Activated naive CD8-positive, alpha-beta T cell treated with anti-CD3 and anti-CD28 coated beads, Interleukin-2, amount 50 U/mL, for 24 hours (primary cell): ENCODE measurements at places on chromosomes 1 and 21.
A peak's percentile ranks its signal among the peaks of the same experiment; 100 is the strongest.

DNA sequence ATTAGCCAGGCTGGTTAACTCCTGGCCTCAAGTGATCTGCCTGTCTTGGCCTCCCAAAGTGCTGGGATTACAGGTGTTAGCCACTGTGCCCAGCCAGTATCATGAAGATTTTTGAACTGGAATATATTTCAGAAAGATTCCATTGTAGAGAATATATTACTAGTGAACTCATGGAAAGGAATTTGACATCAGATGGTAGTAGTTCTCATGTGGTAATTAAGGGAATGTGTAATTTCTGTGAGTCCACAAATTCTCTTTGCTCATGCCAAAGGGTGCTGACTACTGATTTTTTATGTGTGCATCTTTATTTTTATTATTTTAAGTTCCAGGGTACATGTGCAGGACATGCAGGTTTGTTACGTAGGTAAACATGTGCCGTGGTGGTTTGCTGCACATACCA, 10.4 kb downstream of the DTL start:
- peaks cover 6% of the 10 kb centered on the region for H3K4me1 ChIP-seq
- H3K27me3 ChIP-seq, result no peaks in the 10 kb centered on the region
- no peak overlapping the region for H3K4me3 ChIP-seq
- DNase-seq, result no peak

DNA sequence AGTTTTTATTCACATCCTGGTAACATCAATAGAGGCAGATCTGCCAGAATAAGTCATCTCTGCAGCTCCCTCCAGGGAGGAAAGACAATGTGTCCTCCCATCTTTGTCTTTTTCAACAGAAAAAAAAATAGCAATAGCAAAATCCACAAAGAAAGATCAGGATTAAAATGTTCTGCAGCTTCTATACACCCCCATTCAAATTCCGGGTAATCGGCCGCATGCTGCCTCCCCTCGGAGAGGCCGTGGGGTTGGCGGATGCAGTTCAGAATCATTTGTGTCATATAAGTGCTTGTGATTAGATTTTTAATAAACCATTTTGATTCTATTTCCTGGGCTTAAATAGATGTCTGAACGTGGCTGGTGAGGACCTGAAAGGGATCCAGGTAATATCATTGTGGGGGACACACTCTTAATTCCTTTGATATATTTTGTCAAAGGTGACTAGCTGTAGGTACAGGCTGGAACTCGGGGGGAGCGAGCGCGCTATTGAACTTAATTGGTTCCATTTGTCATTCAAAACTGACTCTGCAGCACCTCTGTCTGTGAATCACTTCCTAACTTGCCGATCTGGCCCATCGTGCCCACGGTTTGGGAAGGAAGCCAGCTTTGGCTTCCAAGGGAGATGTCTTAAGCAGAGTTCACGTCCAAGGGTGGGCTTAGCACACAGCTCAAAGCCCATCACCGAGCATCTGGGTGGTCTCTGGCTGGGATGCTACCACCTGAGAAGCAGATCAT, 85.6 kb upstream of the ARHGEF16 start:
- DNase-seq, result no peak
- H3K27ac ChIP-seq, result no peak overlapping the region
- H3K4me1 ChIP-seq, result peaks cover 20% of the 10 kb centered on the region
- H3K36me3 ChIP-seq, result no peaks in the 10 kb centered on the region
- H3K27me3 ChIP-seq, result peaks cover 11% of the 10 kb centered on the region

GRCh38 chr1:181184621-181185020, 96.1 kb downstream of the IER5 start:
- no peak for DNase-seq
- H3K36me3 ChIP-seq, result no peaks in the 10 kb centered on the region
- H3K4me3 ChIP-seq, result no peak overlapping the region
- H3K27me3 ChIP-seq, result peaks cover 5% of the 10 kb centered on the region

GRCh38 chr1:10149231-10149630, 61.1 kb upstream of the KIF1B start:
- peaks cover 6% of the 10 kb centered on the region for H3K36me3 ChIP-seq
- no peaks in the 10 kb centered on the region for H3K27me3 ChIP-seq
- H3K4me3 ChIP-seq, result no peak overlapping the region
- H3K4me1 ChIP-seq, result no peaks in the 10 kb centered on the region
- DNase-seq, result no peak
- no peak overlapping the region for H3K27ac ChIP-seq

GRCh38 chr1:184359909-184360308, 26.9 kb upstream of the C1orf21 start:
- no peak for DNase-seq
- H3K4me1 ChIP-seq, result no peaks in the 10 kb centered on the region
- H3K27me3 ChIP-seq, result peaks cover 7% of the 10 kb centered on the region
- H3K4me3 ChIP-seq, result no peak overlapping the region

- H3K27ac ChIP-seq, result no peak overlapping the region
- H3K4me1 ChIP-seq, result peaks cover 10% of the 10 kb centered on the region
- H3K4me3 ChIP-seq, result no peak overlapping the region
Observed at GRCh38 chr1:98404866-98405265, 256.7 kb upstream of the SNX7 start.

GRCh38 chr1:183834568-183834967, 29.6 kb downstream of the RGL1 start:
- H3K4me1 ChIP-seq, result no peaks in the 10 kb centered on the region
- no peaks in the 10 kb centered on the region for H3K27me3 ChIP-seq

DNA sequence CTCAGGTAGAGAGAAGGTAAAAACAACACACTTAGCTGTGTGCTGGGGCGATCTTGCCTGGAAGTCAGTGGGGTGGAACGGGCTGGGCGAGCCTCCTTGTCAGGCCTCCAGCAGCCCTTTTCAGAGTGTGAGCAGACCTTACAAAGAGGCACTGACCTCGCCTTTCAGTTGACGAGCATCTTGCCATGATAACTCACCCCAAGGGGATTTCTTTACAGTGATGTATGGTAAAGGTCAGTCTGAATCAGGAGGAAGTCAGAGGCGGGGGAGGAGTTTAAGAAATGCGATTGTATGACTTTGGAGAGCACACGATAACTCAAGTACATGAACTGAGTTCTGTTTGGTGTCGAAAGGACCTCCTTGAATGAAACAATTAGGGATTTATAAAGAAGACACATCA, 326.5 kb upstream of the PROX1 start:
- H3K36me3 ChIP-seq, result no peaks in the 10 kb centered on the region
- no peak overlapping the region for H3K27ac ChIP-seq
- no peak for DNase-seq
- peaks cover 7% of the 10 kb centered on the region for H3K27me3 ChIP-seq

- H3K27ac ChIP-seq, result peak overlapping the region; percentile 91
- peak overlapping the region; percentile 28 for H3K4me3 ChIP-seq
- DNase-seq, result peak; percentile 22
- H3K4me1 ChIP-seq, result peaks cover 54% of the 10 kb centered on the region
- H3K36me3 ChIP-seq, result peaks cover 5% of the 10 kb centered on the region
Observed at GRCh38 chr1:160427625-160428024, 27.3 kb downstream of the VANGL2 start.

- no peak for DNase-seq
- H3K27ac ChIP-seq, result no peak overlapping the region
- H3K4me1 ChIP-seq, result peaks cover 3% of the 10 kb centered on the region
- H3K36me3 ChIP-seq, result no peaks in the 10 kb centered on the region
- H3K4me3 ChIP-seq, result no peak overlapping the region
Observed at GRCh38 chr1:41481109-41481775, 3.2 kb downstream of the EDN2 start.

GRCh38 chr1:95309031-95309471, 75.0 kb downstream of the RWDD3 start:
- H3K4me1 ChIP-seq, result no peaks in the 10 kb centered on the region
- no peak for DNase-seq
- no peak overlapping the region for H3K27ac ChIP-seq

- H3K36me3 ChIP-seq, result no peaks in the 10 kb centered on the region
- H3K4me1 ChIP-seq, result no peaks in the 10 kb centered on the region
- H3K27ac ChIP-seq, result no peak overlapping the region
- DNase-seq, result no peak
- H3K4me3 ChIP-seq, result no peak overlapping the region
Observed at GRCh38 chr1:222288053-222288452, 259.9 kb downstream of the HHIPL2 start.

DNA sequence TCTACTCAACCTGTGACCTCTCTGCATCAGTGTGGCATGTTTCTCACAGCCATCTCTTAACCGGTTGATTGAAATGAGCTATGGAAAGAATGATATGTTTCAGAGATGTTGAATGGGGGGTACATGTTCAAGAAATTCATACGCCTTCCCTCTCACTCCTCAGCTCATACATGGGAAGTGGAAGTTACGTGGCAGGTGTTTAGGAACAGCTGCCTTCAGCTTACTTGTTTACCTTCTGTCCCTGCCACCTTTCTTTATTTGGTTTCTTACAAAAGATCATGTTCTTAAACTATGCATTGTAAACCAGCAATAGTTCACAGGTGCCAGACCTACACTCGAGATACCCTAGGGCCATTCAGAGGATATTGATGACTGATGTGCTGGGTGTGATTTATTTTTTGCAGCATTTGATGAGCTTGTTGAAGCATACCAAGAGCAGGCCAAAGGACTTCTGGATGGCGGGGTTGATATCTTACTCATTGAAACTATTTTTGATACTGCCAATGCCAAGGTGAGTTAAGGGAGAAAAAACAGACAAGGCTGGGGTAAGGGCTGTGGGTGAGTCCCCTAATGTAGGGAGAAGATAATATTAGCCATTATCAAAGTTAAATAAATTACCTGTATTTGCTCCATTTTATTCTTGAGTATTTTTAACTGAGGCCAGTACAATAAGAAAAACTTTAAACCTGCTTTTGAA, 17.4 kb downstream of the MTR start:
- H3K36me3 ChIP-seq, result peaks cover 75% of the 10 kb centered on the region
- no peak for DNase-seq
- peaks cover 26% of the 10 kb centered on the region for H3K4me1 ChIP-seq
- H3K4me3 ChIP-seq, result no peak overlapping the region
- no peaks in the 10 kb centered on the region for H3K27me3 ChIP-seq

GRCh38 chr1:106962591-106962990, 93.9 kb upstream of the PRMT6 start:
- no peak overlapping the region for H3K4me3 ChIP-seq
- no peaks in the 10 kb centered on the region for H3K36me3 ChIP-seq
- no peak overlapping the region for H3K27ac ChIP-seq
- DNase-seq, result no peak
- H3K27me3 ChIP-seq, result no peaks in the 10 kb centered on the region

GRCh38 chr21:42115136-42115683, 44.1 kb downstream of the UMODL1 start:
- peaks cover 28% of the 10 kb centered on the region for H3K27me3 ChIP-seq
- H3K36me3 ChIP-seq, result no peaks in the 10 kb centered on the region
- peaks cover 19% of the 10 kb centered on the region for H3K4me1 ChIP-seq
- H3K4me3 ChIP-seq, result no peak overlapping the region
- no peak overlapping the region for H3K27ac ChIP-seq

- DNase-seq, result no peak
- H3K4me1 ChIP-seq, result peaks cover 3% of the 10 kb centered on the region
- no peaks in the 10 kb centered on the region for H3K27me3 ChIP-seq
- no peak within 1 kb of the TSS for H3K27ac ChIP-seq
Observed at GRCh38 chr1:109306832-109307273, at the start of gene MYBPHL. MYBPHL (minus strand) TSS chr1:109307011; CDS start chr1:109306991, 20 bp downstream.

- no peak overlapping the region for H3K27ac ChIP-seq
- H3K27me3 ChIP-seq, result no peaks in the 10 kb centered on the region
Observed at GRCh38 chr1:246151796-246152434, 355.2 kb downstream of the SMYD3 start.

GRCh38 chr1:170149241-170149640, 3.5 kb downstream of the NTMT2 start:
- H3K4me3 ChIP-seq, result no peak overlapping the region
- H3K36me3 ChIP-seq, result no peaks in the 10 kb centered on the region
- H3K27ac ChIP-seq, result no peak overlapping the region
- peaks cover 15% of the 10 kb centered on the region for H3K4me1 ChIP-seq
- H3K27me3 ChIP-seq, result no peaks in the 10 kb centered on the region
